ENCODE measurements at places on chromosomes 13 and 19.

DNA sequence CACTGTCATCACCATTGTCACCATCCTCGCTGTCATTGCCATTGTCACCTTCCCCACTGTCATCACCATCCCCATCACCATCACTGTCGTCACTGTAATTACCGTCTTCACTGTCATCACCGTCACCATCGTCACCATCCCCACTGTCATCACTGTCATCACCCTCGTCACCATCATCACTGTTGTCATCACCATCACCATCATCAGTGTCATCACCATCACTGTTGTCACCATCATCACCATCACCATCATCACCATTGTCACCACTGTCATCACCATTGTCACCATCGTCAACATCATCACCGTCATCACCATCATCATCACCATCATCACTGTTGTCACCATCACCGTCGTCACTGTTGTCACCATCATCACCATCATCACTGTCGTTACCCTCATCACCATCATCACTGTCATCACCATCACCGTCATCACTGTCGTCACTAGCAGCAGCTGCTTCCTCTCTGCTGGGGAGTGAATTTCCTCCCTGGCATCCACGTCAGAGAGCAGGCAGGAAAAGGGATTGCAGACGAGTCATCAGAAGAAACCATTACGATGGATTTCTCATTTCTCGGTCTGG is 27.3 kb downstream of the TMEM255B start:
- DNase-seq, result no peak

DNA sequence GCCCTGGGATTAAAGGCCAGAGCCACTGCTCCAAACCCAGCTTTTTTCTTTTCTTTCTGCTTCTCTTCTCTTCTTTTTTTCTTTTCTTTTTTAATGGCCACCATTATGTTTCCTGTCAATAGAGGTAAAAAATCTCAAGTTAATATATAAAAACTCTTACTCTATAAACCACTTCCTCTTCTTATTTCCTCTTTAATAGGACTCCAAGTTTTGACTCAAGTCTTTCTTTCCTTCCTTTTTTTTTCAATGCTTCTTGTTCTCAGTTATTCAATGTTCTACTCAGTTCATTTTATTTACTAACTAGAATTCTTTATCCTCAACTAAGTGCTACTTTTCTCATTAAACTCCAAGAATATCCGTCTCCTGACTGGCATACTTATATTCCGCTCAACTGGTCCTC is 27.1 kb upstream of the MYCBP2 start:
- DNase-seq, result no peak

DNA sequence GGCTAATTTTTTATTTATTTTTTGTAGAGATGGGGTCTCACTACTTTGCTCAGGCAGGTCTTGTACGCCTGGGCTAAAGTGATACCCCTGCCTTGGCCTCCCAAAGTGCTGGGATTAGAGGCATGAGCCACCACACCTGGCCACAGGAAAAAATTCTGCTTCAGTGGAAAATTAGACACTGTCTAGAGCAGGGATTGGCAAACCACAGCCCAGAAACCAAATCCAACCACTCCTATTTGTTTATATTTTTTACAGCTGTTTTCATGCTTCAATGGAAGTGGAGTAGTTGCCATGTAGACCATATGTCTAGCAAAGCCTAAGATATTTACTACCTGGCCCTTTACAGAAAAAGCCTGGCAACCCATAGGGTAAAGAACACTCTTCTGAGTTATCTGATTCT is 123.7 kb upstream of the MRI1 start:
- no peak for DNase-seq

- no peak for DNase-seq
Measured at GRCh38 chr13:109868578-109869311, 82.4 kb upstream of the IRS2 start.

DNA sequence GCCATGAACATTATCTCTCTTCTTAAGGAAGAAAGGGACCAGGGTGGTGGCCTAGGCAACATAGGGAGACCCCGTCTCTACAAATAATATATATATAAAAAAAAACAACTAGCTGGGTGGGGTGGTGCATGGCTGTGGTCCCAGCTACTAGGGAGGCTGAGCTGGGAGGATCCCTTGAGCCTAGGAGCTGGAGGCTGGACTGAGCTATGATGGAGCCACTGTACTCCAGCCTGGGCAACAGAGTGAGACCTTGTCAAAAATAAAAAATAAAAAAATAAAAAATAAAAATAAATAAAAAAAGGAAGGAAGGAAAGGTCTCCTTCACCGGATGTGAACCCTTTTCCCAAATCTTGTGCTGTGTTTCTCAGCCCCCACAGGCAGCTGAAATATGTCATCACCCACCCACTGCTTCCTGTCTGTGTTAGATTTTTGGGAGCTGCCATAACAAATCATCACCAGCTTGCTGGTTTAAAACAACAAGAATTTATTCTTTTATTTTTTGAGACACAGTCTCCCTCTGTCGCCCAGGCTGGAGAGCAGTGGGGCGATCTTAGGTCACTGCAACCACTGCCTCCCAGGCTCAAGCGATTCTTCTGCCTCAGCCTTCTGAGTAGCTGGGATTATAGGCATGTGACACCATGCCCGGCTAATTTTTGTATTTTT is 9.5 kb upstream of the TSPAN16 start:
- DNase-seq, result no peak

DNA sequence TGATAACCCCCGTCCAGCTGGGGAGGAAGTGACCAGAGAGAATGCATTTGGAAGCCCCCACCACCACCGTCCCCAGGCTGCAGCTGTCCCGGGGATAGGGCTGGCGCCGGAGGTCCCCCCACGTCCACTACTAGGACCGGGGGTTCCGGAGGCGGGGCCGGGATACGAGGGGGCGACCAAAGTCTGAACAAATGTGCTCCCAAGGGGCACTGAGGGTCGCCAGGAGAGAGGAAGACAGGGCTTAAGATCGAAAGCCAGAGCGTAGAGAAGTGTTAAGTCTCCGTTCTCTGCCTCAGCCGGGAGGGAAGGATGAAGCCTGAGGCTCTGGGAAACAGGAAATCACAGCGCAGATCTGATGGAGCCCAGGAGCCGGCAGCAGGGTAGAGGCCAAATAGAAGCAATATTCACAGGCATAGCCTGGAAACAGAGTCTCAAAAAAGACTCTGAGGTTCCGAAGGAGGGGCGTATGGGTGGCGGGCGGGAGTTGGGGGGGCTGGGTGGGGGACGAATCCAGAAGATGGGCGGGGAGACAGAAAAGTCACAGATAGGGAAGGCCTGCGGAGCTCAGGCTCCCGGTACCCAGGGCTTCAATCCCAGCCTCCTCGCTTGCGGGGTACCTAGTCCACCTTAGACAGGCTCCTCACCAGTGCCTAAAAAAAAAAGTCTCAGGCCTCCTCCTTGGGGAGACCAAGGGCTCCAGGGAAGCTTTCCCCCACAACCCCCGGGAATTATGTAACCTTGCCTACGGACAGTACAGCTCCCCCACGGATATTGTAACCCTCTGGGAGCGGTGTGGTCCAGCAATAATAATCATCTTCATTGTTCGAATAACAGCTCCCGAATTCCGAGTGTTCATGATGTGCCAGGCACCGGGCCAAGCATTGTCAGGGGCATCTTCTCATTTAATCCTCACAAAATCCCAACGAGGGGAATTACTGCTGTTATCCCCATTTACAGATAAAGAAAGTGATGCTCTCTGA is 1.1 kb upstream of the ERF start:
- DNase-seq, result no peak

- DNase-seq, result no peak
Measured at GRCh38 chr19:484494-484893, 11.8 kb upstream of the MADCAM1 start.

GRCh38 chr13:38670627-38671026 is 16.2 kb upstream of the FREM2 start:
- no peak for DNase-seq

- no peak for DNase-seq
Measured at GRCh38 chr13:92843549-92843948, 383.1 kb upstream of the GPC6 start.

DNA sequence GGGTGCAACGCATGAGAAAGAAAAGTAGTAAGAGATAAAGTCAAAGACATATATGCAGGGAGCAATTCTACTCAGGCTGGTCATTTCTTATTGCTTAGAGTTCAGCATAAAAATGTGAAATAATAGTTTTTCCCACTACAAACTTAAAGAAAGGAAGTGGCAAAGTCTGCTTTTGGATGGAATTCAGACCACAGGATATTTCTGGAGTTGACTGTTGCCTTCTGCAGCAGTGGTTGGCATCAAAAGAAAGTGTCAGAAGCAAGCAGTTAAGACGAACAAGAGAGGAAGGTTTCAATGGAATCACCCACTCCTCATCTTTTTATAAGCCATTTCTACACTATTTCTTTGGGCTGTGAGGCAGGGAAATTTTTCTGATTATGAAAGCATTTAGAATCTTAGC is 36.2 kb upstream of the TRPC4 start:
- DNase-seq, result no peak

GRCh38 chr13:53560556-53560955 is 531.9 kb downstream of the OLFM4 start:
- DNase-seq, result no peak

GRCh38 chr13:80901111-80901510 is 560.2 kb upstream of the SPRY2 start:
- DNase-seq, result no peak

DNA sequence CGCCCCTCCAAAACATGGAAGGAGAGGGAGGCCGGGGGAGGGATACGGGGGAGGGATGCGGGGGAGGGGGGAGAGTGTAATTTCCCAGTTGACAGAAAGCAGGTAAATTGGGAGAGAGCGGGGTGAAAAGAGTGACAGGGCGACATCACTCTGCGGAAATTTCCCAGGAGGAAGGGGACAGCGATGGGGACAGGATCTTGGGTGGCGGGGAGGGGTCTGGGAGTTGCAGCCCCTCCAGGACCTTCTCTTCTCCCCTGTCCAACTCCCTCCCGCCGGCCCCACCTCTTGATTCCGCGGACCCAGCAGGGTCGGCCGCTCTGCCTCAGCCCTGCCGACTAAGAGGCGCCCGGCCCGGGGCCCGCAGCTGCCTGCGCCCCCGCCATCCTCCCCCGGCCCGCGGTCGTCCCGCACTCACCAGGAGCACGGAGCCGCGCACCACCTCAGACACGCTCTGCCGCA is 108.0 kb upstream of the DOCK9 start:
- DNase-seq, result no peak

- DNase-seq, result no peak
Measured at GRCh38 chr19:51398096-51398704, 7.8 kb upstream of the C19orf84 start.

GRCh38 chr13:24161010-24161775 is 673 bp downstream of the SPATA13 start:
- DNase-seq, result peak; percentile 21

- DNase-seq, result no peak
Measured at GRCh38 chr13:75258159-75258782, 223.7 kb downstream of the TBC1D4 start.

- no peak for DNase-seq
Measured at GRCh38 chr13:111328574-111329410, 8.3 kb downstream of the TEX29 start.

- no peak for DNase-seq
Measured at GRCh38 chr13:50085063-50085462, 69.8 kb downstream of the KCNRG start.

- no peak for DNase-seq
Measured at GRCh38 chr13:110562696-110563462, 1.4 kb upstream of the RAB20 start.

- DNase-seq, result no peak
Measured at GRCh38 chr13:82847595-82847994, 1034.7 kb downstream of the SLITRK1 start.

DNA sequence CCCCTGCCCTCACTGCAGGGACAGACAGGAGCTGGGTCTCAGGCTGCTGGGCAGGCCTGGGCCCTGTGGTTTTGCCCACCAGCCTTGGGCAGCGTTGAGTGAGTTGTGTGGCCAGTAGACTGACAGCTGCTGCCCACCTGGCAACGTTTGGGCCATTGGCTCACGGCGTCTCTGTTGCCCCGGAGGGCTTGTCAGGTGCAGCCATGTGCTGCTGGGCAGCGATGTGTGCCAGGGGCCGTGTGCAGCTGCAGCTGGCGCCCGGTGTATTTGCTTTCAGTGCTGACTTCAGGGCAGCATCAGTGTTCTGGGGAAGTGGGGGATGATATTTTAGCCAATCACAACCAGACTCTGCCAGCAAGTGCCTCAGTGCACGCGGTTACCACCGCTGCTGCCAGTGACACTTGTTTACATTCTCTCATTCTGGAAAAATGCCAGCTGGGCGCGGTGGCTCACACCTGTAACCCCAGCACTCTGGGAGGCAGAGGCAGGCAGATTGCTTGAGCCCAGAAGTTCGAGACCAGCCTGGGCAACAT is 10.6 kb downstream of the FZR1 start:
- no peak for DNase-seq

DNA sequence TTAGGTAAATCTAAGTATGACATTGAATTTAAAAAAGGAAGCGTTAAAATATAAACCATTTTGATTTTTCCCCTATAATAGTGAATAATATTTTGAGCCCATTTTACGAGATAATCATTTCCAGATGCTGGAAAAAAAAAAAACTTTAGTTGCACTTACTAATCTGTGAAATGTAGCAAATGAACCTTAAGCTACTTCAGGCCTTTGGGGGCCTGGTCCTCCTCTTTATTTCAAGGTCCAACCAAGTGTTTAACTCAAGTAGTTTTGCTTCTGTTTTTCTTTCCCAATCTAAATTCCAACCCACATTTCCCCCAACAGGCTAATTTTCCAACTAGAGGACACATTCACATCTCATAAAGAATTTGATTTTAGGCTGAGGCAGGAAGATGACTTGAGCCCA is 101.2 kb downstream of the TNFRSF19 start:
- DNase-seq, result no peak

DNA sequence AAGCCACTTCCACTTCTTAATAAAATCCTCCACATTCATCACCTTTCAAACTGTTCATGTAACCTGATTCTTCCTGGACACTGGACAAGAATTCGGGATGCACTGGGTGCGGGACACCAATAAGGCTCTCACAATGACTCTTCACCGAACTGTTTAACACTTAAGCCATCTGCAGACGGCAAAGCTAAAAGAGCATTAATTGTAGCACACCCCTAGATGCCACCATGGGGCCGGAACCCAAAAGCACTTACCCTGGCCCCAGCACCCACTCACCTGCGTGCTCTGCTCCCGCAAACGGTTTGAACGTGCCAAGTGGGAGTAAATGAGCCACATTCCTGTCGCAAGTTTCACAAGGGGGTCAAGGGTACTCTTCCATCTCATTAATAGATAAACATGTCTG is 254.3 kb upstream of the PRR20A start:
- DNase-seq, result no peak

- DNase-seq, result no peak
Measured at GRCh38 chr13:94272038-94272437, 207.4 kb downstream of the DCT start.

All from stimulated activated CD8-positive, alpha-beta memory T cell treated with anti-CD3 and anti-CD28 coated beads, Interleukin-15, amount 100 ng/mL, for 48 hours (primary cell).